Gastroesophageal sphincter (tissue), 4 donors: ENCODE measurements at places on chromosomes 11 and 22. TPM values are rescaled to one million over a fixed set of nuclear protein-coding genes. Genes with fewer than 3 reads are reported as not detected.

AGBL2 gene
- total RNA-seq, result 0.81 TPM

MMP1 gene
- not detected for total RNA-seq

POU2F3 gene
- total RNA-seq, result not detected

CRYBA4 gene
- not detected for total RNA-seq

DCDC1 gene
- not detected for total RNA-seq

CELSR1 gene
- 4.8 TPM for total RNA-seq

PGA3 gene
- total RNA-seq, result not detected

MS4A15 gene
- not detected for total RNA-seq

ISX gene
- not detected for total RNA-seq

DNA sequence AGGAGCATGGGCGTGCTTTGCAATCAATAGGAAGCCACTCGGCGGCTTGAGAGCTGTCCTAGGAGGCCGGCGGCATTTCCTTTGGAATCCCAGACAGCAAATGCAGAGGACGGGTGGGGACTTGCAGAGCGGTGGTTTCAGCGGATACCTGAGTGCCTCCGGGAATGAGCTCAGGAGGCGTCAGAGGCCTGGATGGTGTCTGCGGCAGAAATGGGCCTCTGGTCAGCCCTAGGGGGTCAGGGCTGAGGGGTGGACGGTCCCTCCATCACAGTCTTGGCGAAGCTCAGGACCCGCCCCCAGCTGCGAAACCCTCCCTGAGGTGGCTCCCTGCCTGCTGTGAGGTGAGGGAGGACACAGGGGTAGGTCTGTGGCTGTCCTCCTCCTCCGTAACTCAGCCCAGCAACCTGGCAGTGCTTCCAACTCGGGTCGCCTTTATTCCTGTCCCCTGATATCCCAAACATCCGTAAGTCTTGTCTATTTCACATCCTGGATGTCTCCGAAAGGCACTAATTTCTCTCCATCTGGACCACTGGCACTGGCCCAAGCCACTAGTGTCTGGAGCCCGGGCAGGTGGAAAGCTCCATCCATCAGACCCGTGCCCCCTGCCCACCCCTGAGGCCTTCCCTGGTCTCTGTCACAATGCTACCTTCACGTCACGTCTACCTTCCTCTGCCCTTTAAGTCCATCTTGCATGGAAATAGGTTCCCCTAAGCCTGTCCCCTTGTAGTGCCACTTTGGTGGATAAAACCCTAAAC, 686.6 kb downstream of the BRD1 start:
- H3K27ac ChIP-seq, result no peak overlapping the region
- H3K4me1 ChIP-seq, result no peaks in the 10 kb centered on the region
- no peaks in the 10 kb centered on the region for H3K36me3 ChIP-seq
- ATAC-seq, result no peak

GRCh38 chr11:13286279-13286821, 8.8 kb downstream of the BMAL1 start:
- H3K4me1 ChIP-seq, result no peaks in the 10 kb centered on the region
- H3K36me3 ChIP-seq, result no peaks in the 10 kb centered on the region
- no peak overlapping the region for H3K4me3 ChIP-seq
- no peak for ATAC-seq

GRCh38 chr22:49253656-49254055, 574.0 kb downstream of the BRD1 start:
- H3K4me1 ChIP-seq, result no peaks in the 10 kb centered on the region
- H3K36me3 ChIP-seq, result no peaks in the 10 kb centered on the region
- no peak for ATAC-seq
- no peak overlapping the region for H3K4me3 ChIP-seq
- peaks cover 63% of the 10 kb centered on the region for H3K27me3 ChIP-seq
- no peak overlapping the region for H3K27ac ChIP-seq

GRCh38 chr22:17120281-17120680, 879 bp downstream of the TMEM121B start:
- ATAC-seq, result peak; percentile 44
- no peaks in the 10 kb centered on the region for H3K4me1 ChIP-seq
- no peaks in the 10 kb centered on the region for H3K36me3 ChIP-seq
- no peak overlapping the region for H3K27ac ChIP-seq

GRCh38 chr22:24506802-24507438, 11.8 kb downstream of the UPB1 start:
- H3K27ac ChIP-seq, result no peak overlapping the region
- ATAC-seq, result no peak
- H3K27me3 ChIP-seq, result no peaks in the 10 kb centered on the region
- no peak overlapping the region for H3K4me3 ChIP-seq
- no peaks in the 10 kb centered on the region for H3K36me3 ChIP-seq

- no peak overlapping the region for H3K4me3 ChIP-seq
- no peaks in the 10 kb centered on the region for H3K27me3 ChIP-seq
- H3K27ac ChIP-seq, result no peak overlapping the region
- H3K36me3 ChIP-seq, result no peaks in the 10 kb centered on the region
- ATAC-seq, result no peak
Measured at GRCh38 chr11:86129740-86130540, 61.1 kb upstream of the PICALM start.

DNA sequence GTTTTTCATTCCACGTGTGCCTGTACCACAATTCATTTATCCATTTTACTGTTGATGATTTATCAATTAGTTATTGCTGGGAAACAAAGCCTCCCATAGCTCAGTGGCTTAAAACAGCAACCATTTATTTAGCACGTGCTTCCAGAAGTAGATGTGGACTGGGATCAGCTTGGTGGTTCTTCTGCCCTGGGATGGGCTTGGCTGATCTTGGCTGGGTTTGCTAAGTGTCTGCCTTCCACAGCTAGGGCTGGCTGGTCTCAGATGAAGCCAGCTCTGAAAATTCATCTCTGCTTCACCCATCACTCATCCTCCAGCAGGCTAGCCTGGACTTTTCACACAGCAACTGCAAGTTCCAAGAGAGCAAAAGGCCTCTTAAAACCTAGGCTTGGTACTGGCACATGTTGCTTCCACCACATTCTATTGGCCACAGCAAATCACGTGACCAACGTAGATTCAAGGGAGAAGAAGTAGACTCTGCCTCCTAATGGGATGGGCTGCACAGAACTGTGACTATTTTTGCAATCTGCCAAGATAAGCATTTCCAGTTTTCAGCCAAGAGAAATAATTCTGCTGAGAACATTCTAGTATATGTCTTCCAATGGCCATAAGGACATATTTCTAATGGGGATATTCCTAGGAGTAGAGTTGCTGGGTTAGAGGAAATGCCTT, 124.9 kb downstream of the MN1 start:
- no peak for ATAC-seq
- H3K27me3 ChIP-seq, result no peaks in the 10 kb centered on the region
- H3K27ac ChIP-seq, result no peak overlapping the region
- H3K4me1 ChIP-seq, result peaks cover 3% of the 10 kb centered on the region
- H3K36me3 ChIP-seq, result no peaks in the 10 kb centered on the region
- no peak overlapping the region for H3K4me3 ChIP-seq

- H3K4me1 ChIP-seq, result no peaks in the 10 kb centered on the region
- peaks cover 24% of the 10 kb centered on the region for H3K36me3 ChIP-seq
- no peaks in the 10 kb centered on the region for H3K27me3 ChIP-seq
Measured at GRCh38 chr11:73997120-73997770, 11.6 kb downstream of the UCP3 start.

DNA sequence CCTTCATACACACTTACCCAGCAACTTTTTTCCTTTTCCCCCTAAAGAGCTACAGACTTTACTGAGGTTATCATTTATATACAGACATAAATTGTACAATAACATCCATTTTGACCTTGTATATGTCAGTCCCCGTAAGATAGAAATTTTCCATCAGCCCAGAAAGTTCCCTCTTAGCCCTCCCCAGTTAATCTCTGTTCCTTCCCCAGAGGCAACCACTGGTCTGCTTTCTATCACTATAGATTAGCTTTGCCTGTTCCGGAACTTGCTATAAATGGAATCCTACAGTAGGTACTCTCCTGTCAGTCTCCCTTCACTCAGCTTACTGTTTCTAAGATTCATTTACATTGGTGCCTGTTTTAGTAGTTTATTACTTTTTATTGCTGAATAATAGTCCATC, 54.9 kb downstream of the TSPAN18 start:
- no peaks in the 10 kb centered on the region for H3K36me3 ChIP-seq
- ATAC-seq, result no peak
- H3K4me3 ChIP-seq, result no peak overlapping the region
- H3K27me3 ChIP-seq, result no peaks in the 10 kb centered on the region

DNA sequence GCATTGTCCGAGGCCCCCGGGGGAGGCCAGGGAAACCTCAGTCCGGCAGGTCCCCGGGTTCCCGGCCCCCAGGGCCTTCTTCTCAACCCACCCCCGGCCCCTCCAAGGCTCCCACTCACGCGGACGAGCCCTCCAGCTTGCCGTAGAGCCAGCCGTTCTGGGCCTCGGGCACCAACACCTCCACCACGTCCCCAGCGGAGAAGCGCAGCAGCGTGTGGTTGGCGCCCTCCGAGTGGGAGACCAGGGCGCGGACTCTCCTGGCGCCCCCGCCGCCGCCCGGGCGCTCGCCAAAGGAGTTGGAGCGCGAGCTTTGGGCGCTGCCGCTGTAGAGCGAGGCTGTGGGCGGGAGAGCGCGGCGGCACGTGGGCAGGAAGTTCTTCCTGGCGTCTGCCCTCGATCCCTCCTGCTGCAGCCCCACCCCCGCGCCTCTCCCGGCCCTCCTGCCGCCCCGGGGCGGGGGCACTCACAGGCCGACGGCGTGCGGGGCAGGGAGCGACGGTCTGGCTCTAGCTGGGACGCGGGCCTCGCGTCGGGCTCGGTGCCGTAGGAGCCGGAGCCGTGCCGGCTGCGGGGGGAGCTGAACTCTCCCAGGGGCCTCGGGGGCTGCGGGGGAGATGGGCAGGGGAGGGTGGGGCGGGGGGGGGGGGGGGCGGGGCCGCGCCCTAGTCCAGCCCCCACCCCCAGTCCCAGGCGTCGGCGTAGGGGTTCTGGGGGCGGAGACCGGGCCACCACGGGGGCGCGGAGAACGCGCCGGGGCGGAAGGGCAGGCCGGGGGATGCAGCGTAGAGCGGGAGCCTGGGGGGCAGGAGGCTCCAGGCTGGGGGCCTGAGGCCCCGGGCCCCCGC, 4.9 kb upstream of the SLC16A8 start:
- no peaks in the 10 kb centered on the region for H3K36me3 ChIP-seq
- no peak overlapping the region for H3K27ac ChIP-seq
- peaks cover 41% of the 10 kb centered on the region for H3K27me3 ChIP-seq
- no peaks in the 10 kb centered on the region for H3K4me1 ChIP-seq

- no peak overlapping the region for H3K4me3 ChIP-seq
- ATAC-seq, result no peak
- no peak overlapping the region for H3K27ac ChIP-seq
- no peaks in the 10 kb centered on the region for H3K36me3 ChIP-seq
Measured at GRCh38 chr11:85771568-85771967, 39.4 kb downstream of the SYTL2 start.

GRCh38 chr11:129866311-129866710, 29.1 kb downstream of the NFRKB start:
- H3K4me1 ChIP-seq, result peaks cover 11% of the 10 kb centered on the region
- H3K4me3 ChIP-seq, result no peak overlapping the region
- ATAC-seq, result no peak
- H3K36me3 ChIP-seq, result peaks cover 89% of the 10 kb centered on the region

DNA sequence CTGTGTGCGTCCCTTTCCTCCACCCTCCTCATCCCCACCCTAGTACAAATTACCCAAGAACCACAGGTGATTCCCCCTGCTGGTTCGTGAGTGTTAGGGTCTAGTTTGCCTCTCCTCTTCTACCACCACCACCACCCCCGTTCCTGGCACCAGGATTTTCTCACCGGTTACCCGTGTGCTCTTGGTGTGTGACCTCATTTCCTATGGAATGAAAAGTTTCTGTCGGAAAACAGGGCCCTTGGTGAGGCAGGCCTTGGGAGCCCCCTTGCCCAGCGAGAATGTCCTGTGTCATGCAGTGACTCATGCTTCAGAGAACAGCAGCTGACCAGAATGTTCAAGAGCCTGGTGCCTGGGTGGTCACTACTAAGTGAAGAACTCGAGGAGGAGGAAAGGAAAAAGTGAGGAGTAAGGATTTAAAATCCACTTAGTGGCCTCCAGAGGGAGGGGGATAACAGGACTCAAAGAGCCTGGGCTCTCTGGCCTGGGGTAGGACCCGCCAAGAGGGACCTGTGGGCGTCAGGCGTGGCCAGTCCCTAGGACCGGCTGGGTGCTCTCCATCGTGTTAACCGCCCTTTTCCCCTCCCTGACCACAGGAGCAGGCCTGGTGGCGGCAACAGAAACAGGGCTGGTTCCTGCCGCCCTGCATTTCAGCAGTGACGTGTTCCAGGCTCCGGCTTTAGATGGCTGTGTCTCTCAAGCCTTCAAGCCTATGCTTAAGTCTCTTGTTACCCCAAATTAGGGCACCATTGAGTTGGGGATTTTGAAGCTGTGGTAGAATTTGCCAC, 30.2 kb downstream of the C22orf31 start:
- no peaks in the 10 kb centered on the region for H3K27me3 ChIP-seq
- H3K4me3 ChIP-seq, result no peak overlapping the region
- H3K36me3 ChIP-seq, result no peaks in the 10 kb centered on the region
- H3K4me1 ChIP-seq, result peaks cover 20% of the 10 kb centered on the region
- peak; percentile 91 for ATAC-seq
- H3K27ac ChIP-seq, result peak overlapping the region; percentile 80

GRCh38 chr11:35112846-35113105, 26.2 kb upstream of the CD44 start:
- H3K4me3 ChIP-seq, result no peak overlapping the region
- H3K36me3 ChIP-seq, result no peaks in the 10 kb centered on the region
- no peak overlapping the region for H3K27ac ChIP-seq
- H3K27me3 ChIP-seq, result no peaks in the 10 kb centered on the region
- peaks cover 48% of the 10 kb centered on the region for H3K4me1 ChIP-seq

GRCh38 chr11:121890377-121890776, 225.6 kb downstream of the BLID start:
- H3K4me3 ChIP-seq, result no peak overlapping the region

GRCh38 chr11:35661534-35661933, 1.0 kb upstream of the TRIM44 start:
- ATAC-seq, result no peak
- peak overlapping the region; percentile 89 for H3K4me3 ChIP-seq
- peaks cover 4% of the 10 kb centered on the region for H3K27me3 ChIP-seq
- no peaks in the 10 kb centered on the region for H3K36me3 ChIP-seq
- peak overlapping the region; percentile 93 for H3K27ac ChIP-seq

DNA sequence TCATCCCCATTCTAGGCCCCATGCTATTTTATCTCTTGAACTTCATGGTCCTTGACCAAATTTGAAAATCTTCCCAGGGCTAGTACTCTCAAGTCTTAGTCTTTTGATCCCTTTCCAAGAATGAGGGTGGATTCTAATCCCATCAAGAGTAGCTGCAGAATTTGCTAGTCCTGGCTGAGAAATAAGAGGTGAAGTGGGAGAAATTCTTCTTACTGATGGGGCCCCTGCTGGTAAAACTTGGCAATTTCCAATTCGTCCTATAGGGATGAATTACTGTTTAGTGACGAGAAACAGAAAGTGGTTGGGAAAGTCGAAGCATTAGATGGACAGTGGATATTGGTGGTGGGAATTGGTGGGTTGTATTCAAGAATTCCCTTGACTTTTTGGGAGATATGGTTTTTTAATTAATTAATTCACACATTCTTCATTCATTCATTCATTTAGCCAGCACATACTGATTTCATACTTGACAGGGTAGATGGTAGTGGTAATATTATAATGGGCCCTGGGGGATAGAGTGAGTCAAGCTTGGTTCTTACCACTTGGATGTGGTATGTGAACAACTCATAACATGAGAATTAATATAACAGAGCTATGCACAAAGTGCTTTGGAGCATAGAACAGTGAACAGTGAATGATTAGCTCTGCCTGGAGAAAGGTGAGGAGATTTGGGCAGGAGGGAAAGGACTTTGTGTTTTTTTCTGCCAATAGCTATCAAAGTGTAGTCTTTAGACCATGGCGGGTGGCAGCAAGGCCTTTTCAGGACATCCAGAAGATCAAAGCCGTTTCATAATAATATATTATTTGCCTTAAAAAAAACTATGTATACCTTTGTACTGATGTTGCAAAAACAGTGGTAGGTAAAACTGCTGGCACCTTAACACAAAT, 103.8 kb downstream of the STIM1 start:
- ATAC-seq, result no peak
- no peak overlapping the region for H3K4me3 ChIP-seq
- no peak overlapping the region for H3K27ac ChIP-seq
- H3K27me3 ChIP-seq, result no peaks in the 10 kb centered on the region
